ENCODE measurements at places on chromosomes 6 and 20.

DNA sequence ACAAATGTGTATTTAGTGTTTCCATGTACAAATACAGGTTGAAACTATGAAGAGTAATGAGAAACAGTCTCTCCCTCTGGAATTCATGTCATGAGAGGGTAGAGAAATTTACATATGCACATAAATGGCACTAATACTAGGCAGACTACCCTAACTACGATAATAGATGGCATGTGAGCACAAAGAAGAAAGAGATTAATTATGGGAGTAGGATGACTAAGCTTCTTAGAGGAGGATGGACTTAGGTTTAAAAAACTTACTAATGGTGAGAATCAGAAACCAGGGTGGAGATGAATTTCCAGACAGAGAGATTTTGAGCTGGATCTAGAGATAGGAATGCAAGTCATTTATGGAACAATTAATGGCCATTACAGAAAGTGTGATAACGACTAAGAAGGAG is 225.3 kb upstream of the HTR1E start:
- no peak for DNase-seq

GRCh38 chr6:41088451-41088850 is 15.7 kb downstream of the NFYA start:
- DNase-seq = no peak

DNA sequence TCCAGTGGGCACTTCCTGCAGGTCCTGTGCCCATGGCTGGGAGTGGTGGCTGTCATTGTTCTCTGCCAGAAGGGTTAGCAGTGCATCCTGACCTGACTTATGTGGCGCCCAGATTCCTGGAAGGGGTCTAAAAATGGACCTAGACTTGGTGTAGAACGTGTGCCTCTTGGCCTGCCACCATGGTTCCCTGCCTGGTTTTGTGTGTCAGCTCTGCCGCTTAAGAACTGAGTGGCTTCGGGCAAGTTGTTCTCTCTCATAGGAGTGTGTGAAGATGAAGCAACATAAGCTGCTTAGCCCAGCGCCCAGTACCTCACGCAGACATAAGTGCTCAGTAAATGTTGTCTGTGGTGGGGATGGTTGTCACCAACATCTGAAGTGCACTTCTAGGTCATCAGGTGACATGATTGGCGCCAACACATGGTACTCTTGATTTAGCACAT is 52.1 kb downstream of the PTPN1 start:
- DNase-seq = no peak

DNA sequence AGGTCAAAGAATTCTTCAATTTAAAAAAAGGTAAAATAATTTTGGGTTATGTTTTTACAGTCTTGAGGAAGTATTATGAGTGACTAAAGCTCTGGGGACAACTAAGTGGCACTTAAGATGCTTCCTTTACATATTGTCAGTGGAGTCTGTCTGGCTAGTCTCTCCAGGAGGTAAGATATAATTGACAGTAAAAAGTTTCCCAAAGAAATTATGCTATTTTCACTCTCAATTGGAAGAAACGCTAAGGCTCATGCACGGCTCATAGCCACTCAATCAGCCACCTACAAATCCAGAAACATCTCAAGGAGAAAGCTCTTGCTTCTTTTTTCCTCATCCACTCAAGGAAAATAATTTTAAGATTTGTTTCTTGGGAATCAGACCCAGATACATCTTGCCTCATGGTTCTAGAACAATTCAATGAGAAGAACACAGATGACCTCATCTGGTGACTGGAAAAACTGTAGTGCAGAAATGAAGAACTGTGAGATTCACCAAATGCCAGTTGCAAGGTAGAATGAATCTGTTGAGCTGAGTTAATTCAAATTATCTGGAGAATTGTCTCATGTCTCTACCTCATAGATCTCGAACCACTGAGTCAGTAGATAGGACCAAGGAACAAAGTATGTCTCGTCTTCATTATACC is 252.9 kb downstream of the TPBG start:
- no peak for DNase-seq

GRCh38 chr6:137904822-137905617 is 38.0 kb downstream of the TNFAIP3 start:
- peak; percentile 82 for DNase-seq

DNA sequence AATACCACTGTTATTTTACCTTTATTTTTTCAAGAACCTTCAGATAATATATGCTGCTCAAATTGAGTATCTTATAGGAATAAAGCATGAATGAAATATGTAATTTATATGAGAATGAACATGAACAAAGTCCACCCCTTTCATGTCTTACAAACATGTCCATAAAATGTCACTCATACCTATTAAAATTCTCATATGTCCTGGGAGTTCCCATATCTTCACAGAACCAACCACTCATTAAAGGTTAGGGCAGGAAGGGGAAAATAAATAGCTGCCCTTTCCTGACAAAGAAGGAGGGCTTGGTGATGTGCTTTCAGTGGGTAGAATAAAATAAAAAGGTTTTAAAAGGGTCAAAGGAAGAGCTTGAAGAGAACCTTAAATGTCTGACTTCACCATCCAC is 125.3 kb downstream of the BTBD9 start:
- DNase-seq = no peak

DNA sequence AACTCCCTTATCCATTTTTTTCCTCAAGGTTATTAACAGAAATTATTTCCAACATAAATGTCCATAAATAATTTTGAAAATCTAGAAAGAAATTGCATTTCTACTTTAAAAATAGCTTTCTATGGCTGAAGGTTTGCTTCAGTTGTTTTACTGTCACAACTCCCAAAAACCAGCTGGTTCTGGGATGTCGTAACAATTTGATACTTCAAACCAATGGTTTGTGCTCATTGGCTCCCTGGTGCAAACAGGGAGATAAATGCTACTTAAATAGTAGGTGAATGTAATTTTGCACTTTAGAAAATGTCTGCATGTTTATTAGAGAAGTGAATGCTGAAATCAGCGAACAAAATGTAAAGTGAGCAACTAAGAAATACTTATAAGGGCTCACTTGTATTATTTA is 31.1 kb downstream of the LAMA2 start:
- no peak for DNase-seq

DNA sequence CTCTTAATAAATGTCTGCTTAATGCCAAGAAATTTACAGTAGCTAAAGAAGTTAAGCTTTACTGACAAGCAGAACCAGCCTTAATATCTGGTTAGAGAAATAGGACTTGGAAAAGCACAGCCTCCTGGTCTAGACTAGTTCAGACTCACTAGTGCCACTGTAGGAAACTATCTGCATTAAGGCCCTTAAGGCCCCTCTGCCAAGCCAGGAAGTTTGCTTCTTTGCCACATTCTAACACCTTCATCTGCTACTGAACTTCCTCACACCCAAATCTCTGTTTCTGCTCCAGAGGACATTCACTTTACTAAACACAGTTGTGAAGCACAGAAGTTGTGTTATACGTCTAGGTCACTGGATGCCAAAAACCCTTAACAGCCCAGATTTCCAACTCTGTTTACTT is 302.8 kb downstream of the BTBD9 start:
- DNase-seq = no peak

DNA sequence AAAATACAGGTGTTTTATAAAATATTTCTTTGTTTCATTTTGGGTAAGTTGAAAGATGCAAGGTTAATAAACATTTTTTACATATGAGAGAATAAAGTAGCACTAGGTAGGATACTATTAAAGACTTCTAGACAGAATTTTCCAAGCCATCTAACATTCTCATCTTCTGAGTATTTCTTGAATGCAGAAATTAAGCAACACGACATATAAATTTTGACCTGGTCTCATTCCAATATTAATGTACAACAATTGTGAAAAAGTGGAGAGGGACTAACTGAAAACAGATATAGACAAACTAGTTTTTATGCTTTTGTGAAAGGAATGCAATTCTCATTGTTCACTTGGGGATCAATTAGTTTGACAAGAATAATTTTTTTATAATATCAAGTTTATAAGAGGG is 11.5 kb upstream of the FOXO3 start:
- no peak for DNase-seq

DNA sequence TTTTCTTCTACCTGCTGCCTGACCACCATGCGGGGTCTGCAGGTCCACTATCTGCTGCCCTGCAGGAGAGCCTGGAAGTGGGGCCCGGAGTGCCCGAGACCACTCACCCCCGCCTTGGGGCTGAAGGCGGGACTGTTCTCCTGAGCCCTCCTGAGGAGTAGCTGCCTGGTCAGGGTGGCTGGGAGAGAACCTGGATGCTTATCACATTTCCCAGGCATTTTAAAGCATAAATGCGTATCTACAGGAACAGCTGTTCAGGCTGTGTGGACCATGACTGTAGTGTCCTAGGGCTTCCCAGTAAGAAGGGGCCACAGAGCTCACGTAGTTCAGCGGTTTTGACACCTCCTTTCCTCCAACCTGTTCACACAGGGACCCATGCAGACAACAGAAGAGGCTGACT is 123.3 kb downstream of the AGPAT4 start:
- no peak for DNase-seq

DNA sequence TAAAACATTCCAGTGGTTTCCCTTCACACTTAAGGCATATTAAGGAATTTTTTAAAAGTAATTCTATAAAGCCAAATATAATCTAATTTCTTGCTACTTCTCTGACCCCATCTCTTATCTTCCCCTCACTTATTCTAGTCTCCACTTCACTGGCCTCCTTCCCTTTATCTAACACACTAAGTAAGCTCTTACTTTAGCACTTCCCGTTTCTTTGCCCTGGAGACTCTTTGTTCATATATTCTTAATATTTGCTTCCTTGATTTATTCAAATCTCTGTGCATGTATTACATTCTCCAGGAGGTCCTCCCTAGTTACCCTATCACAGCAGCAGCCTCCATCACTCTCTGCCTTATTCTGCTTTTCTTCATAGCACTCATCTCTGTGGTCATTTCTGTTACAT is 20.3 kb downstream of the GTPBP2 start:
- DNase-seq = peak; percentile 58

DNA sequence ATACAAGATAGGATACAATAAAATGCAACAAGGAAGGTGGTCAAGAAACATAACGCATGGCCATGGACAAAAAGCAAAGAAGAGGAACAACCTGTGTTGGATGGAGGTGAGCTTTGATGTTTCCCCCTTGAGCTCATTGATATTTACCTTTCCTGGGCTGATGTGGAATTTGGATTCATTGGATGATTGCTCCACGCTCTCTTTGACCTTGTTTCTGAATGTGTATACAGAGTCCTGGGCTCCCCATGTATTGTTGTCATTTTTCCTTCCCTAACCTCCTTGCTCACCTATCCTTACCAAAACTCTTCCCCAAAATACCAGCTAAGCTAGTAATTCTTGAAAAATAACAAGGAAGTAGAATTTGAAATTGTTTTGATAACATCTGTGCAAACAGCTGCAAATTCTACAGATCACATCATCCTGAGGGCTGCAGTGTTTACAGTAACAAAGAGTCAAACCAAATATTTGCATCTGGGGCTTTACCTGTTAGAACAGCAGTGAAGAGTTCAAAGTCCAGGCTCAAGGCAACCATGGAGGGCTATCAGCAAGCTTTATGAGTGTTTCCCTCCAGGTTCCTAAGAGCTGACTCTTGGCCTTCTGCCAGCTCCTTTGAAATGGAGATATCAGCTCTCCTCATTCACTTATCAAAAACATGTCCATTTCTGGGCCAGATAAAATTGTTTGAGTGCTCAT is 214.3 kb upstream of the MARCKS start:
- DNase-seq = peak; percentile 58

DNA sequence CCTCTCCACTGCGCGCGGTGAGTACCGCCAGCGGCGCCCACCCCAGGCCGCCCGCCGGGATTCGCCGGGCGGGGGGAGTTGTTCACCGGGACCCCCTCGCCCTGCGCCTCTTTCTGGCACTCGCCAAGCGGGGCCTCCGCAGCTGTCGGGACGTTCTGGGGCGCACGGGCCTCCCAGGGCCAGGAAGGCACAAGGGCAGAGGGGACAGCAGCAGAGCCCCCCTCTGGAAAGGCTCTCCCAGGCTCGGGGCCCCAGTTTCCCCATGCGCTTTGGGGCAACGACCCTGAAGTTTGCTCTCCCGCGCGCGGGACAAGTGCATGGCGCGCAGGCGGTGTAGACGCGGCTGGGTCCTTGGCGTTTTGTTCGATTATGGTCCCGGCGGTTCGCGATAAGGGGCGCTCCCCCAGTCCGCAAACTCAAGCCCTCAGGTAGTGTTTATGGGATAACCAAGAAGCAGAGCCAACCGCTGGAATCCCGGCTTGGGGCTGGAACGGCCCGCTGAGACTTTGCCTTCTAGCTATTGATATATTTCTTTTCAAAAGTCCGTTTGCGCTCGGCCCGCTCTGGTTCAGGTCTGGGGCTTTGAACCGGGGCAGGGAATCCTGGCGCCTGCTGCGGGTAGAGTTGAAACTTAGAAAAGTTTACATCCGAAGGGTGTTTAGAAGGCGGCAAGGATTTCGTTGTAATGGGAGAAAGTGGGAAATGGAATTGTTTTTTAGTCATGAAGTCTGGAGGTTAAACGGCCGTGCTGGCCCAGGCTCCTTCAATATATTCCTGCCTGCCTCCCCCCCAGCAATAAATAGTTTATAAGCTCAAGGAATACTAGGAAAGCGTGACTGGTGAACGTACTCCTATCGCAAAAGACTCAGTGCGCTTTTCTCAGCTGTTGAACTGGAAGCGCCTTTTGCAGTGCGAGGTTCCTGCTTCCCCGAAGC is 595 bp downstream of the EYA2 start:
- no peak for DNase-seq

- no peak for DNase-seq
Measured at GRCh38 chr6:21135484-21136013, 458.0 kb upstream of the SOX4 start.

DNA sequence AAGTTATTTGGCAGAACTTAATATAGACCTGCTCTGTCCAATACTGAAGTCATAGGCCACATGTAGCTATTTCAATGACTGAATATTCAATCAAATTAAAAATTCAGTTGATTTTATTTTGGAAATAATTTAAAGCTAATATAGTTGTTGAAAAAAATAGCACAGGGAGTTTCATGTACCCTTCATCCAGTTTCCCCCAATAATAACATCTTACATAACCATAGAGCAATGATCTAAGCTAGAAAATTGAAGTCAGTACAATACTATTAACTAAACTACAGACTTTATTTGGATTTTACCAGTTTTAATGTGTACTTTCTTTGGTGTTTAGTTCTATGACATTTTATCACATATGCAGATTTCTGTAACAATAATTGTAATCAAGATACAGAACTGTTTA is 212.2 kb upstream of the HDDC2 start:
- no peak for DNase-seq

GRCh38 chr6:331622-332521 is 39.6 kb downstream of the DUSP22 start:
- DNase-seq = no peak

DNA sequence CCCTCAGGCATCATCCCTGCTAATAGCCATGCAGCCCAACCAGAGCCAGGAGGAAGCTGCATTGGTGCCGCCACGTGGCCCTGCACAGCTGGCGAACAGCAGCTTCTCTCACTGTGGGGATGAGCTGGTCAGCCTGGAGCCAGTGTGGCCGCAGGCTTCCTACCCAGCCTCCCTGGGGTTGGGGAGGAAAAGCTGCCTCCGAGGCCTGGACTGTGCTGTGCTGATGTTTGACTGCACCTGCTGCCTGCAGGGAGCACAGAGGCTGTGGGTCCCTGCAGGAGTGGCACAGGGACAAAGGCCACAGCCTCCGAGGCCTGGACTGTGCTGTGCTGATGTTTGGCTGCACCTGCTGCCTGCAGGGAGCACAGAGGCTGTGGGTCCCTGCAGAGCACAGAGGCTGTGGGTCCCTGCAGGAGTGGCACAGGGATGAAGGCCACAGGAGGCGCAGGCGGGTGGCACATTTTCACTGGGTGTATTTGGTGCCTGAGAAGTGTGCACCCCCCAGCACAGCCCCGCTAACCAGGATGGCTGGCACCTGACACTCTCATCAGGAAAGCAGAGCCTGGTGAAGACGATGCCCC is 83.9 kb downstream of the DLL1 start:
- DNase-seq = no peak

- DNase-seq = no peak
Measured at GRCh38 chr6:25132934-25133333, 146.2 kb upstream of the CARMIL1 start.

Measured in inflammatory macrophage treated with lipopolysaccharide for 4 hours (primary cell).